ENCODE measurements at places on chromosomes 6 and 20.

DNA sequence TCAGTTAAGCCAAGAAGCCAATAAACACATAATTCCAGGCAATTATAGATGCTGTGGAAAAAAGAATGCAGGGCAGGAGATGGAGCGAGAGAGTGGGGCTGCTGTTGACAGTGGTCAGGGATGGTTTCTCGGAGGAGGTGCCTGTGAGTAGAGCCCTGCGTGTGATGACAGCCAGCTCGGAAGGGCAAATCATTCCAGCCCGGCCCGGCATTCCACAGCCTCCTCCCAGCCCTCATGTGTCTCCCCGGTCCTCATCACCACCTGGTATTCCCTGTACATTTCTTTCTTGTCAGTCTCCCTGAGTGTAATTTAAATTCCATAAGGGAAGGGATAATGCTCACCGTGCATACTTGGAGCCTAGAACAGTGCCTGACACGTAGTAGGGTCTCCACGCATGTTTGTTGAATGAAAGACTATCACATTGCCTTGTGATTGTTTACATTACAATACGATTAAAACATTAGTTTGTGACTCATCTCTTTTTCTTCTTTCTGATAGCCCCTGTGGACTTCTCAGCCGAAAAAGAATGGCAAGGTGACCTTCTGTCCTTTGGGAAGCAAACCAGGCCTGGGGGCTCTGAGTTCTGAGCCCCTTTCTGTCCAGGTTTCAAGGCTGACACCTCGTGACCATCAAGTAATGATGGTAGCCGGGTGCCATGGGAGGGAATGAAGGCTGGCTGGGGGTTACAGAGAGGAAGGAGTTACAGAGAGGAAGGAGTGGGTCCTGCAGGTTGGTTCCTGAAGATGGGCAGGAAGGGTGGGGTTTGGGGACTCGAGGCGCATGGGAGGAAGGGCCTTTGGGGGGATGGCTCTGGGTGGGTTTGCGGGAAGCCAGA is 379.5 kb upstream of the SULF2 start:
- no peak for DNase-seq

- DNase-seq: no peak
These were observed 9.0 kb downstream of the MYO6 start for GRCh38 chr6:75758061-75758460.

DNA sequence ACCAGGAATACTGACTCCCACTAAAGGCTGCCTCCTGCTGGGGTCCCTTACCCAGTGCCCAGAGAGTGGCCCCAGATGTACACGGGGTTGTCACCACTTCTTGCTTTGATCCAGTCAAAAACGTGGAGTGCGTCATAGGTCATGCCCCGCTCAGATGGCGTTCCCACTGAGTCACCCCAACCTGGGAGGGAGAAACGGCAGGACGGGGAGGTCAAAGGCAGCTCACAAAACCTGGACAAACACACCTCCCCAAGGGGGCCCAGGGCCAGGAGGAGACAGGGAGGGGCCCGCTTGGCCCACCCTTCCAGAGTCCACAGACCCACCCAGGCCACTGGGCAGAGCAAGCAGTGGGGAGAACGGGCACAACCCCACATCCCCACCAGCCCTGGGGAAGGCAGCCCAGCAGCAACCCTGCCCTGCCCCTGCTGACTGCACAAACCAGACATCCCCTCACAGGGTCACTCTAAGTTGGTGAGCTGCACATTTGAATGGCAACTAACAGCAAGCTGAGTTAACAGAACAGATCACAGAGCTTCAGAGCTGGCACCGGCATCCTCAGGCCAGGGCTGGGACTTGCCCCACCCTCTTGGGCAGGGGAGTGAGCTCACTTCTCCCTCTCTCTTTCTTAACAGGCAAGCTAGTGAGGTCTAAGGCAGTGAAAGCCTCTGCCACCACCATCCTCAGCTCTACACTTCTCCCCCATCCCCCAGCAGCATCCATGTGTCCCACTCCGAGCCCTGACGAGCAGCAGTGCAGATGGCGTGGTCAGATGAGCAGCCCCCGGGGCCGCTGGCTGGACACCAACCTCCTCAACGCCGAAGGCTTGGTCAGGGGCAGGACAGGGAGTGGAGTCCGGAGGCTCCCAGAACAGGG is 61.7 kb downstream of the PYGB start:
- DNase-seq: peak; percentile 52

- no peak for DNase-seq
These were observed 156.6 kb upstream of the TAB2 start for GRCh38 chr6:149160943-149161342.

GRCh38 chr6:6220718-6221117 is 99.7 kb downstream of the F13A1 start:
- DNase-seq: no peak

GRCh38 chr6:63640062-63640461 is 4.5 kb downstream of the PHF3 start:
- DNase-seq: no peak

DNA sequence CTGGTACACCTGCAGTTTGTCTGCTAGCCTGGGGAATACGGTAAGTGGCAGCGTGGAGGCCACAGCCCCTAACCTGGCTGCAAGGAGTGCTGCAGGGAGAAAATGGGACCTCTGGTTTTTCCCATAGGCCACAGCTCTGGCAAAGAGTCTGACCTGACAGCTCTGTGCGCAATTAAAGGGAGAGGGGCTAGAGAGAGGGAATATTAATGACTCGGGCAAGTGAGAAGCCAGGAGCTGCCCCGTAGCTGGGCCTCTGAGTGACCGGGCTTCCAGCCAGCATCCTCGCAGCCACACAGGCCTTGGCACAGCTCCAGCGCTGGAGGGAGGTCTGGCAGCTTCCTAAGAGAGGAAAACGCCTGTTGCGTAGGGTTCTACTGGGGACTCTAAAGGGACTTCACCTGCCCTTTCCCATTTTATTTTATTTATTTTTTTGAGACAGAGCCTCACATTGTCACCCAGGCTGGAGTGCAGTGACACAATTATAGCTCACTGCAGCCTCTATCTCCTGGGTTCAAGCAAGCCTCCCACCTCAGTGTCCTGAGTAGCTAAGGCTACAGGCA is 18.2 kb upstream of the OCSTAMP start:
- DNase-seq: peak; percentile 63

DNA sequence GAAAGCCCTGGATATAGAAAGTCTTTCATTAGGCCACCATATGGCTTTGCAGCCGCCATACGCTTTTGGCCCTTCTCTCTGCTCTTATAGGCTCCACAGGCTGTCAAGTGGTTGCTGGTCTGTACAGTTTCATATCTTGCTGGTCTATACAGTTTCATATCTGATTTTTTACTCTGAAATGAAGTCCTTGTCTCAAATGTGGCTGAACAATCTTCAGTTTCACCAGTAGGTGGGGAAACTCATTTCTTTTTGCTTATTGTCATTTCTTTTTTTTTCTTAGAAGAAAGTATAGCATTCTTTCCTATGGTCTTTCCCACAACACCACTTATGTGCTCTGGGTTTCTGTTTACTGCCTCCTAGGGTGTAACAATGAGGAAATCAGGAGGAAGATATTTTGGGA is 771.4 kb upstream of the MMS22L start:
- no peak for DNase-seq

- peak; percentile 41 for DNase-seq
These were observed 24.4 kb upstream of the ARID1B start for GRCh38 chr6:156752666-156753301.

DNA sequence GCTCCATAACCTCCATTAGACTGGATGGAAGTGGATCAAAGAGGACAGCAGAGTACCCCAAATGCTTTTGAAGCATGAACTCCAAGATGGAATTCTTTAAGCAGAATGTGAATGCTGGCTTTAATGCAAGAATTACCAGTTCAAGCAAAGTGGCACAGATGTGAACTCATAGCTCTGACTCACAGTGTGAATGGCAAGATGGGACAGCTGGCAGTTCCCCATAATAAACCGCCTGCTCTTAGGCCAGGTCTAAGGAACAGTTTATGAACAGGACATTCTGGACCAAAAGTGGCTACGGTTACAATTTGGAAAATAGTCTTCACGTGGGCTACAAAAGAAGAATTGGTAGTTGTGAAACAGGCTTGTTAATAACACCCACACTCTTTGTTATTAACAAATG is 76.5 kb downstream of the SPTLC3 start:
- no peak for DNase-seq

DNA sequence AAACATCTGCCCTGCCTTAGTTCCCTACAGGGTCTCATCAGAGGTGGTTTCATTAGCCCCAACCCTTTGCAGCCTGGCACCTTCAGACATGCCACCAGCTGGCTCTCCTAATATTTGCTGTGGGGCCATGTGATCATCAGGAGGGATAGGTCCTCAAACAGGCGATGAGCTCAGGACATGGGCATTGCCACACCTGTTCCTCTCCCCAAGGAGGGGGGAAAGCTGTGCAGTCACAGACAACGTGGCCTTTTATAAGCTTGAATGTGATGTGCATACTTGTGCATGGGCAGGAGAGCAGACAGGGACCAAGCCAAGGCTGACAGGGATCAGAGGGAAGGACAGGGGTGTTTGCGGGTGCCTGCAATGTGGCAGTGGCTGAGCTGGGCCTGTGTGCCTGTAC is 78.8 kb upstream of the ZNFX1 start:
- DNase-seq: peak; percentile 26

- no peak for DNase-seq
These were observed 433.5 kb downstream of the PRKN start for GRCh38 chr6:162294029-162294428.

DNA sequence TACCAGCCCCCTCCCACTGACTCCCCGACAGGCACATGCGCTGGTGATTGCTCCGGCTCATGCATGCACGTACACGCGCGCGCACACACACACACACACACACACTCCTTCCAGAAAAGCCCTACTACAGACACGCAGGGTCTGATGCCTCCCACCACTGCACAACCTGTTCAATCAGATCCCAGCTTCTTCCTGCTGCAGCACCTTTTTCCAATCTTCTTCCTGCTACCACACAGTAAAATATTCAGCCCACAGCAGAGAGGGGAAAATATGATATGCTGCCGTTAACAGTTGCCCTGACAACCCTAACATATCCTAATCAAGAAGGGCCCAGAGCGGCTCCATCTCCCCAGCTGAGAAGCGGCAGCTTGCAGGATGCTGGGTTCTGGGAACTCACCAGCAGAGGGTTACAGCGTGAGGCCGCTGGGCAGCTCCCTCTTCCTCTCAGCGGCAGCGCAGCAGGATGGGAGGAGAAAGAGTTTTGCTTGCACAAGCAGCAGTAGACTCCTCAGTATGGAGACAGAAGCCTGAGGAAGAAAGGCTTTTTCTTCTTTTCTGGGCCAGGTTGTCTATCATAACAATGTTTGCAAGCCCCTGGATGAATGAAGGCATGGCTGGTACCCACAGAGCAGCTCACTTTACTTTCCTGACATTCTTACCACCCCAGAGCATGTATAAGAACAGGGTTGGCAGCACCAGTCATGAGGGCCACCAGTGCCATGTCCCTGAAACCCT is 23.9 kb downstream of the MAP7 start:
- no peak for DNase-seq

DNA sequence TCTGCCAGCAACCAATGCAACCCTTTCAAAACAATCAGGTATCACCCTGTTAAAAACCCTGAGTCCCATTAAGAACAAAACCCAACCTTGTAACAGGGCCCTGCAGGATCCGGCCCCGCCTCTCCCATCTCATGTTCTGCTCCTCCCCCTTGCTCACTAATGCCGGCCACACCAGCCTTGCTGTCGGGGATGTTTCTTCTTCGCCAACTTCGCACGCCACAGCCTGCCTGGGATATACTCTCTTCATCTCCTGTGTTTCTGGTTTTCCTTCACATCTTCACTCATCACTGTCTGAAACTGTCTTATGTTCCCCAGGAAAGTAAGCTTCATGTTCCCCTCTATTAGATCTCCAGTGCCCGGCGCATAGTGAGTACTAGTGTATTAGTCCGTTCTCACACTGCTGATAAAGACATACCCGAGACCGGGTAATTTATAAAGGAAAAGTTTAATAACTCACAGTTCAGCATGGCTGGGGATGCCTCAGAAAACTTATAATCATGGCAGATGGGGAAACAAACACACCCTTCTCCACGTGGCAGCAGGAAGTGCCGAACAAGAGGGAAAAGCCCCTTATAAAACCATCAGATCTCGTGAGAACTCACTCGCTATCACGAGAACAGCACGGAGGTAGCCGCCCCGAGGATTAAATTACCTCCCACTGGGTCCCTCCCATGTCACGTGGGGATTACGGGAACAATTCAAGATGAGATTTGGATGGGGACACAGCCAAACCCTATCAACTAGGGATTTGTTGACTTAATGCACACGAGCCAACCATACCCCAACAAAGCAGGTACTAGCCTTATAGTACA is 5.1 kb downstream of the TP53RK start:
- DNase-seq: peak; percentile 79

GRCh38 chr6:43671011-43671800 is 16.4 kb downstream of the MRPS18A start:
- no peak for DNase-seq

GRCh38 chr20:475463-476357 is 13.4 kb upstream of the TBC1D20 start:
- DNase-seq: no peak
